ENCODE measurements at places on chromosomes 7 and 10. TPM values are rescaled to one million over a fixed set of nuclear protein-coding genes. Genes with fewer than 3 reads are reported as not detected.

DNA sequence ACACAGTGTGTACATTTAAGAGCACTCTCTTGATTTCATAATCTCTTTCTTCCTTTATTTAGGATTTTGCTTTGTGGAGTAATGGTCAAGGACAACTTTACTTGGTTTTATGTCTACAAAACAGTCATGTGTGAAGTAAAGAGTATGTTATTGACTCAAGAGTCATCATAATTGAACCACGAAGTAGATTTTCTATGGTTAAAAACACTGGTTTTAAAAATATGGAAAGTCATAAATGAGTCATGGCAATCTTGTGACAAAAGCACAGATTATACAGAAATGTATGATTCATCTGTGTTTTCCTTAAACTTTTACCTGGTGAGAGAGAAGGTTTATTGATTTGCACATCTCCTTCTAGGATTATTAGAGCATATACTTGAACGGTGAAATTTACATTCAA lies 969.7 kb downstream of the GATA3 start:
- peak; percentile 81 for DNase-seq

- no peak for DNase-seq
Observed at GRCh38 chr10:13990946-13991345, 339.8 kb downstream of the FRMD4A start.

- DNase-seq = no peak
Observed at GRCh38 chr10:61257956-61258496, 195.2 kb downstream of the TMEM26 start.

GRCh38 chr10:88187472-88187871 lies 324.0 kb downstream of the PTEN start:
- DNase-seq = no peak

GRCh38 chr7:123308254-123308951 lies 108.6 kb upstream of the SLC13A1 start:
- no peak for DNase-seq

Gene ZWINT
- 6.7 TPM for total RNA-seq

GRCh38 chr10:3014968-3015367 lies 52.4 kb upstream of the PFKP start:
- peak; percentile 21 for DNase-seq

DNA sequence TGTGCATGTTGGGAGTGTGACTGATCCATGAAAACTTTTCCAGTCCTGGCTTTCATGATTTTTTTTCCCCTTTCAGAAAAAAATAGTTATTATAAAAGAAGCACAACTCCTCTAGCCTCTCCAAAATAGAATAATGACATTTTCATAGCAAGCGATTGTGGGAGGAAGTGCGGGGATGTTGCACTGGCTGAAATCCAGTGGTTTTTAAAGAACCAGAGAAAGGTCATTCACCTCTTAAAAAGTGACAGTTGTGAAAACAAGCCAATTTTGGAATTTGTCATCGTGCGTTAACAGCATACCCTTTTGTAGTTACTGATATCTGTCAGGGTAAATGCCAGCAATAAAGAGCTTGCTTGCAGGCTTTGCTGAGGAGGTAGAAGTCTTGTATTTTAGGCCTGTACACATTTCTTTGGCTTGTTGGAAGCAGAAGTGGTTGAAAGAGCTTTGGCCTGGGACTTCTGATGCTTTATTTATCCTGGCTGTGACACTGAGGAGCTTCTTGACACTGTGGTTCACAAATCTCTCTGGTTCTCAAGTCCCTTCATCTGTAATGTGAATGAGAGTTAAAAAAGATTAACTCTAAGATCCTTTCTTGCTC lies 545.9 kb downstream of the REEP3 start:
- no peak for DNase-seq

- DNase-seq = no peak
Observed at GRCh38 chr10:123446449-123447156, 219.6 kb upstream of the GPR26 start.

GRCh38 chr7:157480371-157481050 lies 143.7 kb downstream of the DNAJB6 start:
- no peak for DNase-seq

GRCh38 chr7:91025906-91026390 lies 238.3 kb upstream of the FZD1 start:
- DNase-seq = no peak

DNA sequence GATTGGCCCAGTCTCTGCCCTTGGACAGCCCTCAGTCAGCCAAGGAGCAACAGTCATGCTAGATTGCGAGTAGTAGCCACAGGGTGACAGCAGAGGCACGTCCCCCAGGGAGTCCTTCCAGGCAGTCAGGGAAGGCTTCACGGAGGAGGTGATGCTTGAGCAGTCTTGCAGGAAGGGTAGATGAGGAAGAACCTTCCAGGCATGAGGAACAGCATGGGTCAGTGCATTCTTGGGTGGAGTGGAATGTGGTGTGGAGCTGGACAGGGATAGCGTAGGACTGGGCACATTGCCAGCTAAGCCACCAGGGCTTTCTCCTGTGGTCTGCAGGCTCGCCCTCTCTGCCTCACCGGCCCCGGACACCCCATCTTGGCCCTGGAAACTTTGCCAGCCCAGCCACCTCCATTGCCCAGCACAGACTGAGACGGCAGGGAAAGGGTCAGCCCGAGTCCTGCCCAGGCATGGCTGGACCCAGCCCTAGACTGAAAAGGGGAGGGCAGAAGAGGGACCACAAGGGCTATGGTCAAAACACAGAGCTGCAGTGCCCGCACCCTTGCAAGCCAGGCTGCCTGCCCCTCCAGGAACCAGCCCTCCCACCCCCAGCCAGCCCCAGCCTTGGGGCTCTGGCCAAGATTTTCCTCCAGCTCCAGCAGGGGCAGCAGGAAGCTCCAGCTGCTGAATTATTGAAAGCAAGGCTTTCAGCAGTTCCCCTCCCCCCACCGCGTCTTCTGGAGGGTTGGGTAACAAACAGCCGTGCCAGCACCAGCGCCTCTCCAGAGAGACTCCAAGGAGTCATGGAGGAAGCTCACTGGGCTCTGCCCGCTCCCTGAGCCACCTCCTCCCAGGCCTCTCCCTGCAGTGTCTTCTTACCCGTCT lies 18.7 kb downstream of the SRRM3 start:
- peak; percentile 24 for DNase-seq

GRCh38 chr10:3442451-3442990 lies 269.9 kb upstream of the PITRM1 start:
- no peak for DNase-seq

DNA sequence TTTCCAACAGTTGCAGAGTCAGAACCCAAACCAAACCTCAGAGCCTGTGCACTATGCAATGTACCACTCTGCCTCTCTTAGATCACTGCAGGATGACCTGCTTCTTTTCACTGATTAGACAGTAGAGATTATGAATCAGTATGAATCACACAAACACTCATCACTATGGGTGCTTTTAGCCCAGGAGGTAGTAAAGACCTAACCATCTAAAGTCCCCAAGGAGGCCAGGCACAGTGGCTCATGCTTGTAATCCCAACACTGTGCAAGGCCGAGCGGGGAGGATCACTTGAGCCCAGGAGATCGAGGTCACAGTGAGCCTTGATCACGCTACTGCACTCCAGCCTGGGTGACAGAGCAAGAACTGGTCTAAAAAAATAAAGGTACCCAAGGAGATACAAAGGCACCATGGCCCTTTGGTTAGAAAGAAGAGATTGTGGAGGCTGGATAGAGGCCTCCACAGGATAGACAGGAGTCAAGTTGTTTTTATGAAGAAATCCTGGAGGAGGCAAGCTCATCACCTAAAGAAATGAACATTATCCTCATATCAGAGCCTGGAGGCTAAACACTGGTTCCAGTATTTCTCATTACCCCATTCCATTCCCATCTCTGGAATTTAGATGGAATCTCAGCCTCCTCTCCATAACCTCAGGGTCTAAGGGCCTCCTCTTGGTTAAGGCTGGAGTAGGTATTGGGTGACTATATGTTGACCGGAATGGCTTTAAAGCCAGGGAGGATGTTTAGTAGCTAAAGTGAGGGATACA lies 12.9 kb downstream of the SEC31B start:
- peak; percentile 74 for DNase-seq

GRCh38 chr10:44460416-44460815 lies 75.5 kb upstream of the CXCL12 start:
- no peak for DNase-seq

- DNase-seq = no peak
Observed at GRCh38 chr7:132440151-132440550, 136.1 kb downstream of the PLXNA4 start.

DNA sequence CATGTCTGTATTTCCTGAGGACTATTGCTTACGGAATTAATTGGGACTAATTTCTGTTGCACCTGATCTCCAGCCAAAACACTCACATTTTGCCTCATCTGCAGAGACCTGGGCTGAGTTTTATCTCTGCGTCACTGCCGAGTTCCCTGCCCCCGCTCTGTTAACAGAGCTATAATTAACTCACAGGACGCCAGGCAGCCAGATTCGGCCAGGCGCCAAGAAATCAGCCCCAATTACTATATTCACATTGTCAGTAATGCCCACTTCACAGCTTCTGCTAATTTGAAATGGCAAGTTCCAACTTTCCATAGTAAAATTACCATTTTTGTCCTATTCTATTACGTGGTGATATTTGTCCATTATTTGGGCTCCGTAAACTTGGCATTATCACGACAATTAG lies 130.5 kb downstream of the CUX1 start:
- no peak for DNase-seq

DNA sequence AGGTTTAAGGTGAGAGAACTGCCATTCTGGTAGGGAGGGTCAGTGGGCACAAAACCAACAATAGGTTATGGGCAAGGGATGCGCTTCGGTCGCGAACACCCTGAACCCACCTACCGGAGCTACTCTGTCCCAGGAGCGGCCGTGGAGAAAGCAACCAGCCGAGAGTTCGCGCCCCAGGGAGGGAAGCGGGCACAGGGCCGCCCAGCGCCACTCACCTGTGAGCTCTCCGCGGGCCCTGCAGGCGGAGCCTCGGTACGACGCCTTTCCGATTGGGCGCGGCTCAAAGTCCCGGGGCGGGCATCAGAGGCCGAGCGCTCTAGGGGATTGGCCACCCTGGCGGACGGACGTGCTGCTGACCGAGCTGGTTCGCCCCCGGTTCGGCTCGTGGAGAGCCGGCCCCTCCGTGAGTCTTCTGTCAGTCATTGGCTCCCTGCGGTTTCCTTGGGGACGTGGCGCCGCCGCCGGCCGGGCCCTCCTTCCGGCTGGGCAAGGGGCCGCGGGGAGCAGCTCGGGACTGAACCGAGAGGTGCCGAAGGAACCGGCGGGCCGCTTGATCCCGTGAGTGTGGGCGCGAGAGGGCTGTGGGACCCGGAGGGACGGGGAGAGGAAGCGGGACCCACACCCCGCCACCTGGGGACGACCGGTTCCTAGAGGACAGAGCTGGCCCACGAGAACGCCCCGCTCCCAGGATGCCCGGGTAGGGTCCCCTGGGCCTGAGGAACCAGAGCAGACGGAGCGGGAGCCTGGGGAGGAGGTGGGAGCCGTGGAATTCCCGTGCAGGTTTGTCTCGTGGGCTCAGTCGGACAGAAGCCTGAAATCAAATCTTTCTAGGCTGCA lies at the start of gene ENTPD7:
TSS of gene ENTPD7 (plus strand) at position 479 of the 837 bp plus-strand sequence. CDS start 448 bp downstream, outside the sequence.
- DNase-seq = peak; percentile 98

DNA sequence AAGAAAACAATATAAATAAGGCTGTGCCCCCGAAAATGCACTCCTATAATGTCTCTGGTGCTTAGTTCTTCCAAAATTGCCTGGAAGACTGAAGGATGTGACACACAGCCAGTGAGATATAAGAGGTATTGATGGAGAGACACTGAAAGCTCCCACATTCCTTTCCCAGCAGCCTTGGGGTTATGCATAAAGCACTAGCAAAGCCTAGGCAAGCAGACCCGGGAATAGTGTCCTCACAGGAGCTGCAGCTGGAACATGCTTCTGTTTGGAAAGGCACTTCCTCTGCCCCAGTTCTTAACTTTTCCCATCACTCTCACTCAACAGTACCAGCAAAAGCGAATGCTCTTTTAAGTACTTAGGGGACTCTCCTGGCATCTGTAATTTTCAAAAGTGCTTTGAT lies 178.0 kb downstream of the AMPH start:
- DNase-seq = no peak

Gene SFRP5
- not detected for total RNA-seq

GRCh38 chr10:23516530-23516929 lies 77.7 kb downstream of the OTUD1 start:
- DNase-seq = peak; percentile 23

- no peak for DNase-seq
Observed at GRCh38 chr7:112005205-112005775, 200.9 kb downstream of the DOCK4 start.

Gene MYPN
- 3.0 TPM for total RNA-seq

DNA sequence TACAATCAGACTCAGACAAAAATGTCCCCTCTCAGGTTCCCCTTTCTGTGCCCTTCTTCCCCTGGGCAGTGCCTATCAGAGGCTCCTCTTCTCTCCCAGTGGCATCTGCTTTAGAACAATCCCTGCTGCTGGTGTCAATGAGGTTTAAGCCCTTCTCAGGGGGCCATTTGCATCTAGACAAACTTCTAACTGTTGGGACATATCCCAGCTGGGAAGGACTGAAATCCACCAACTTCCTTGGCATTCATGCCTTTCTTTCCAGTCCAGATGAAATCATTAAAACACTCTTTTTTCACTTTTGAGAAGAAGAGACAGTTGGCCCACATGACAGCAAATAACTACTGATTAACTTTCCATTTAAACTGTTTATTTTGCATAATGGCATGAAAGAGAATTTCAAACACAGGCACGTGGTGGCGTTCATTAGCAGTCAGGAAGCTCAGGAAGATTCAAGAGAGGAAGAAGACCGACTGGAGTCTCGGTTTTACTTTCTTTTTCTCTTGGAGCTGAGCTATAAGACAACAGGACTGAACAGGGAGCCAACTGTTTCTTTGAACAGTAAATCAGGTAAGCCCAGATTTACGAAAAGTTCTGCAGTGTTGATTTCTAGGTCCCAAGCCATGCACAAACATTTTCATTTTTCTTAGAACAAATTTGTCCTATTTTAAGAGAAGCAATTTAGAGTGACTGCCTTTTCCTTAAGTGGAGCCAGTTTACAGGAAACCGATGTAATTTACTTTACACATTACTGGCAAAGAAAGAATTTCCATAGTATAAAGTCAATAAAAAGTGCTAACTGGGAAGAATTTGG lies at the start of gene GIMAP2:
TSS of gene GIMAP2 (plus strand) at position 488 of the 811 bp plus-strand sequence. CDS start 1,354 bp downstream, outside the sequence.
- peak; percentile 43 for DNase-seq

DNA sequence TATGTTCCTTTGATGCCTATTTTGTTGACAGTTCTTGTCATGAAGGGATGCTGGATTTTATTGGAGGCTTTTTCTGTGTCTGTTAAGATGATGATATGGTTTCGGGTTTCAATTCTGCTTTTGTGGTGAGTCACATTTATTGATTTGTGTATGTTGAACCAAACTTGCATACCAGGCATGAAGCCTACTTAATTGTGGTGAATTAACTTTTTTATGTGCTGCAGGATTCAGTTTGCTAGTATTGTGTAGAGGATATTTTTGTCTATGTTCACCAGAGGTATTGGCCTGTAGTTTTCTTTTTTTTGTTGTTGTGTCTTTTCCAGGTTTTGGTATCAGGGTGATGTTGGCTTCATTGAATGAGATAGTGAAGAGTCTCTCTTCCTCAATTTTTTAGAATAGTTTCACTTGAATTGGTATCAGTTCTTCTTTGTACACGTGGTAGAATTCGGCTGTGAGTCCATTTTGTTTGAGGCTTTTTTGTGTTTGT lies 345.9 kb downstream of the KIF20B start:
- DNase-seq = no peak

Gene SP4
- 2.8 TPM for total RNA-seq
